ENCODE measurements at places on chromosomes 11 and 22. TPM values are rescaled to one million over a fixed set of nuclear protein-coding genes. Genes with fewer than 3 reads are reported as not detected.

BCL2L13 gene
- total RNA-seq: 36.2 TPM

MTA2 gene
- total RNA-seq: 176 TPM

MMP13 gene
- total RNA-seq: not detected

WDR74 gene
- 51.7 TPM for total RNA-seq

CEND1 gene
- total RNA-seq: 0.40 TPM

E2F8 gene
- total RNA-seq: 19.1 TPM

TRIM29 gene
- total RNA-seq: not detected

PDE2A gene
- total RNA-seq: 14.8 TPM

LDHAL6A gene
- total RNA-seq: not detected

AP5B1 gene
- 15.5 TPM for total RNA-seq

TRIM48 gene
- total RNA-seq: not detected

C11orf52 gene
- 0.31 TPM for total RNA-seq

GLB1L2 gene
- total RNA-seq: 0.28 TPM
